ENCODE measurements at places on chromosomes 3 and 15.

DNA sequence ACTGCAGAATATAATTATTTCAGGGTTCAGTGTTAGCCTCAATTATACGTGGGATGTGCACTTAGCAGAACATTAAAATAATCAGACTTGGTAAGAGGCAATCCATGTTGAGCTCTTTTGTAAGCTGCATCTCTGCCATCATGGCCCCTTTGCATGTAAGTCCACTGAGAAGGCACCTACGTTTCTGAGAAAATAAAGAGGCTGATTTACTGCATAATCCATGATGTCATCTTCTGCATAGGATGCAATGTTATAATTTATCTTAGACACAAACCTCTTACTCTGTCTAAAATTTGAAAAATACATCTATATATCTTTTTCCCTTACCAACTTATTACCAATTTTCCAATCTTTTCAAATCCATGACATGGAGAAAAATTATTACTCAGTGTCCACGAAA lies 1294.7 kb downstream of the ZPLD1 start:
- no peak for DNase-seq

DNA sequence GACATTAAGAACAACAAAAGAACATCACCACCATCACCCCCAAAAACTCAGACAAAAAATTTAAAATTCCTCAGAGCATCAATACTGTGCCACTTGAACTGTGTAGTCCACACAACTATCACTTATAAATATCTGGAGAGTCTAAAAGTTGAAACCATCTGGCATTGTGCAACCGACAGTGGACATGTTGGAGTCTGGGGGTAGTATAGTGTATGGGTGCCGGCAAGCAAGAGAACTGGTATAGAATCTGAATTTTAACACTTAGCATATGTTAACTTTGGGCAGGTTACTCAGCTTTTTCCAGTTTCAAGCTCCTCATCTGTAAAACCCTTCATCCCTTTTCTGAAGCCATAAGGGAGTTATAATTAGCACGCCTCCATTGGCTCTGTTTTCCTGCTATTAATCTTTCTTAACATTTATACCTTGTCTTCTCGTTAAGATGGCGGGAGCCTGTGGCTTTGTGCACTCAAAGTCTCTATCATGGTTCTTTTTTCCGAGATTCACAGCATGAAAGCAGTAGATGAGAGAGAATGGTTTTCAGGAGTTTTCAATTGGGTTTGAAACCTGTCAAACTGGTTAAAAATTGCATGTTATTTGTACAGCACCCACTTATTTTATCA lies 255.7 kb upstream of the TBL1XR1 start:
- DNase-seq, result no peak

DNA sequence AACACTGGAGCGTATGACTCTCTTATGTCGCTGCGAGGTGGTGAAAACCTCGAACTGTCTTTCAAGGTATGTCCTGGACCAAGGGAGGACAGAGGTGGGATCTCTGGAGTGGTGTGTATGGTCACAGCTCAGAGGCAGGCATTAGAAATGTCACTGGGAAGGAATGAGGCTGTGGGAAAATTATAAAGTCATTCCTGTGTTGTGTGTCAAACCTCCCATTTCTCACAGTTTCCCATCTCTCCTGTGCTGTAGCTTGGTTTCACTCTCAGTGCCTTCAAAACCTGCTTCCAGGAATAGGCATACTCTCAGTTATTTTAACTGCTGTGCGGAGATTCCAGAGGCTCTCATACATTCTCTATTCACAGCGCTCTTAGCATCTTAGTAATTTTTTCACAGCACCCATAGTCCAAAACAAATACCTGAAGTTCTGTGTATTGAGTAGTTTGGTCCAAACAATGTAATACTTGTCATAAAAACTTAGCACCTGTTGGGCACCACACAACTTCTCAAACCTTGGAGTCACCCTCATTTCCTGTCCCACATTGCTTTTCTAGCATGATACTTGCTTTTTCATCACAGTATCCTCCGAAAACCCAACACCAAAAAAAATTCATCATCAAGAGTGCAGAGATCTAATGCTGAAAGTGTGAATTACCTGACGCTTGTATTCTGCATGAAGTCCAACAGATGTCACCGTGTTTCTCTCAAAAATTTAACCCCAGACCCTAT lies 36.9 kb downstream of the GALNT15 start:
- no peak for DNase-seq

GRCh38 chr3:57557085-57557537 lies 1.0 kb downstream of the PDE12 start:
- no peak for DNase-seq

DNA sequence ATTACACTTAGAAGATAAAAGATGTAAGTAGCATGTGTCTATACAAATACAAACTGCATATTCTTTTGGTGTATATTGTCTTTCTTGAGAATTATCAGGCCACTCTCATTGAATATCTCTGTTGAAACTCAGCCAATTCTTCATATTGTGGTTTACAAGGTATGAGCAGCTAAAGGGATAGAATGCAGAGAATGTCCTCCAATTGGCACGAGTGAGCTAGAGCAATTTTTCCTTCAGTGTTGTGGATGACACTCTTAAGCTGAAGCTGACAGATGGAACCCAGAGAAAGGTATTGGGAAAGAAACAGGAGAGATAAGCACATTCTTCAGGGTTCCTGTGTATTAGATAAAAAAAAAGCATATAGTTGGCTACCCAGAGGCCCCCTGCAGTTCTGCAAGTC lies 453.1 kb downstream of the EPHA3 start:
- no peak for DNase-seq

- no peak for DNase-seq
Measured at GRCh38 chr15:76376029-76376428, 39.5 kb downstream of the ISL2 start.

- DNase-seq, result no peak
Measured at GRCh38 chr3:49805897-49806701, 3.0 kb downstream of the INKA1 start.

GRCh38 chr3:52367891-52368880 lies 52.1 kb downstream of the DNAH1 start:
- DNase-seq, result no peak

DNA sequence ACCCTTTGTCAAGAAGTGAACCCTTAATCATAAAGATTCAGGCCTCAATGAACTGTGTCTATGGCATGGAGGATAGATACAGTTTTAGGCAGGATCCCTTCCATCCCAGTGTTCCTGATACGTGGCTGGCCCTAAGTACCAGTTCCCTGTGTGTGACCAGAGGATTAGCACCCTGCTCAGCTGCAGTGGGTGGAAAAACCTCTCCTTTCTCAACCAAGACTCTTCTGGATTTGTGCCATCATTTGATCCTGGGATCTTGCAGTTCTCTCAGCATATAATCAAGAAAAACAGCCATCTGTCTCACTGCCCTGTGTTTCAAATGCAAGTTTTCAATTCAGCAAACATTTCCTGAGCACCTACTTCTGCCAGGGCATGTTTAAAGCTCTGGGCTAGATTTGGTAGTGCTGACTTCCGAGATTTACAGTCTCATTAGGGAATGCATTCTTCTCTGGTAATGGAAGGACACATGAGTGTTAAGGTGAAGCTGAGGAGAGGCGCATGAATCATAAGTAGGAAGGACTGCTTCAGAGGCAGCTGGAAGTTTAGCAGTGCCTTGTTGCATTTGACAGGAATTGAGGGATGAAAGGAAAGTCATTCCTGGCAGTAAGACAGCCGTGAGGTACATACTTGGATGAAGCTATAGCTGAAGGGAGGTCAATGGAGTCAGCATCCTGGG lies 388.3 kb downstream of the MFSD1 start:
- DNase-seq, result no peak

DNA sequence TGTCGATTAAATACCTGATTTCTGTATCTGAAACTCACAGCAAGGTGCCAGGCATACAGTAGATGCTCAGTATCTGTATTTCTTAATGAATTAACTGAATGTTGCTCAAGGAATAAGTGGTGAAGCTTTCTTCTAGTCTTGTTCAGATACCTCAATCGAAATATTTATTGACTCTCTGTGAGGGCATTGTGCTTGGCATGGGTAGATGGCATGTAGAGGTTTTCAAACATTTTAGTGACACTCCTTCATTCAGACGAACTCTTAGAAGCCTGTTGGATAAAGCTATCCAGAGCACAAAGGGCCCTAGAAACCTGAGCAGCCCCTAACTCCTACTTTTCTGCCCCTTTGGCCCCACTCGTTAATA lies 369 bp upstream of the SNX1 start:
- no peak for DNase-seq

GRCh38 chr15:85606738-85607137 lies 188.0 kb downstream of the KLHL25 start:
- no peak for DNase-seq

GRCh38 chr3:119810018-119810435 lies 28.1 kb downstream of the NR1I2 start:
- DNase-seq, result no peak

GRCh38 chr15:74643665-74644204 lies 28.1 kb downstream of the CLK3 start:
- no peak for DNase-seq

- DNase-seq, result no peak
Measured at GRCh38 chr3:177596248-177596815, 399.1 kb upstream of the TBL1XR1 start.

GRCh38 chr3:189092547-189092946 lies 79.2 kb upstream of the TPRG1 start:
- no peak for DNase-seq

DNA sequence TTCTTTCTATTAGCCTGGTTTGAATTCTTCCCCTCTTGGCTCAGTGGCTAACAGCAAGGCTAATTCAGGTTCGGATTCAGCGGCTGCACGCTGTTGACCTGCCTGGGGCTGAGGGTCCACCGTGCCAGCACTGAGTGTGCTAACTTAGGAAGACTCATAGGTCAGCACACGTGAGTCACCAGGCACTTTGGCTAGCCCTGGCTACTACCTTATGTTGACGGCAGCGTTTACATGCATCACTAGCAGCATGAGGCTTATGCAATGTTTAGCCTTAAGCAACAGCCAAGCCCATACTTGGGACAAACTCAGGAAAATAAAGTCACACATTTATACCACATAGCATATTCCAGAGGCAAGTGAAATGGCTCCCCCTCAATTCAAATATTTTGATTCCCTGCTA lies 137.7 kb downstream of the RAB11A start:
- no peak for DNase-seq

- DNase-seq, result no peak
Measured at GRCh38 chr15:88894348-88894818, 961 bp downstream of the HAPLN3 start.

DNA sequence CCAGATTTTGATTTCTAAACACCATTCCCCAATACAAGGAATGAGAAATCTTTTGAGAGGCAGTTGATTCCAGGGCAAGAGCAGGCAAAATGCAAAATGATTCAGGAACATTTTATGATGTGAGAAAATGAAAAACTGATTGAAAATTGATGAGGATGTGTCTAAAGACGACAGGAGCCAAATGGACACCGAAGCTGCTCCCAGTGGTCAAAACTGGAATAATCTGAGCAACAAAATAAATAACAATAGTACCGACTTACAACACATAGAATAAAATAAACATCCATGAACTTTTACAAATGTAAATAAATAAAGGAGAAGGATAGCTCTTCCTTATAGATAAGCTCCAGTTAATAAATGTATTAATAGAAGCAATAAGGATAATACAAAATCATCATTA lies 186.8 kb downstream of the OCA2 start:
- no peak for DNase-seq

- DNase-seq, result peak; percentile 41
Measured at GRCh38 chr15:80251428-80252120, 439 bp downstream of the CTXND1 start.

DNA sequence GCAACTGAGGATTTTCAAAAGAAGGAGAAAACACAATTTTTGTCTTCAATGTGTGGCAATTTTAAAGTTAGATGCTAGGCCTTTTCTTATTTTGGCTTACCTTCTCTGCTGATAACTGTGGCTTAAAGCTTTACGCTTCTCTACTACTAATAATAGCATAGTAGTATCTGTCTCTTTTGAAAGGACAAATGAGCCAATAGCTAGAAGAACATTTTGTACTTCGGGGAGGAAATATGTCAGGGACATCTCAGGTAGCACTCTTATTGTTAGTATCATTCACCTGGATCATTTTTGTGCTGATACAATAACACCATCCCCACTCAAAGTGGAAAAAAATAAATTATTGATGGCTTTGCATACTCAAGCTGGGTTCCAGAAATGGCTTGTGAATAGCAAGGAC lies 586.1 kb upstream of the TBL1XR1 start:
- DNase-seq, result no peak

GRCh38 chr15:77497942-77498361 lies 77.3 kb downstream of the HMG20A start:
- DNase-seq, result no peak

GRCh38 chr3:171965067-171965712 lies 74.2 kb upstream of the FNDC3B start:
- DNase-seq, result no peak

DNA sequence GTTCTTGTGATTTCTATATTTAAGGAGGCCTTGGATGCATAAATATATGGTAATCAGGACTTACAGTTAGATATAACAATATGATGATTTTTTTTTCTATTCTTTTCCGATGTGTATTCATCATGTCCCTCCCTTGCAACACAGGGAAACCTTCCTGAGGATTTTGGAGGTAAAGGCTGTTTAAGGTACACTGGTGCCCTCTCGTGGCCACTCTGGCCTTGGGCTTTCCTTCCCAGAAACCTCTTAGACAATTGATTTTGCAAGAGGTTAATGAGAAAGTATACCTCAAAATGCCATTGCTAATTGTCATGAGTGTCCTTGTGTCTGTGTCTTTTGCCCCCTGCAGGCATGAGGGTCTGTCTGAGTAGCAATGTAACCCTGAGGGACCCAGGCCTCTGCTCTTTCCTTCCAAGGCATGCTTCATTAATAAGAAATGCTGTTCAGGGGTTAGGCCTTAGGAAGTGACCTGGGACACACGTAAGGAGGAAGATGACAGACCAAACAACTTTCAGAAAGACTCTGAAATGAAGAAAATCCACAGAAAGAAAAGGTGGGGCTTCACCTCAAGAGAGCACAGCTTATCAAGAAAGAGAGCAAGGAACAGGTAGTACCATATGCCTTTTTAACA lies 70.3 kb upstream of the PPP2R3A start:
- DNase-seq, result no peak

DNA sequence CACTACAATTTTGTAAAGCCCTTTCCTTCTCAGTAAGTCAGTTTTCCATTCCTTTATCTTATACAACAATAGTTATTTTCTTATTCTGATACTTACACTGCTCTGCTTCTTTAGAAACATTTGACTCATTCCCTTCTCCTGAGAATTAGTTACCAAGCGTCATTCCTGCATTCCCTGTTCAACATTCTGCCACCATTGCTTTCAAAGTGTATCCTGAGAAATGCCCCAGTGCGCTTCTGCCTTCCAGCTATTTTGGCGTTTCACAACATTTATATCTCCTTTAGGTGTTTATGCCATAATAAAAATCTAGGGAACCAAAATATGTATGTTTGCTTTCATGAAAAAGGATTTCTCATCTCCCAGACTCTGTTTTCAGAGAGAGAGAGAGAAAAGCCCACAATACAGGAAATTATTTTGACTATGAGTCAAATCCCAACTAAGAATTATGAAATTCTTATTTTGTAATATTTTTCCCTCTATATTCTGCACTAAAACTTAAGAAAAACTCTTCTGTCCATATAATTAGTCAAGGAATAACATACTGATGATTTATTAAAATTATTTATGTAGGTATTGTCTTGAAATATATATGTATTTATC lies 118.2 kb upstream of the RAP2B start:
- no peak for DNase-seq
